Heart right ventricle (tissue), 16 donors: ENCODE measurements at places on chromosomes 16 and 17. TPM values are rescaled to one million over a fixed set of nuclear protein-coding genes. Genes with fewer than 3 reads are reported as not detected.
A peak's percentile ranks its signal among the peaks of the same experiment; 100 is the strongest.

DNA sequence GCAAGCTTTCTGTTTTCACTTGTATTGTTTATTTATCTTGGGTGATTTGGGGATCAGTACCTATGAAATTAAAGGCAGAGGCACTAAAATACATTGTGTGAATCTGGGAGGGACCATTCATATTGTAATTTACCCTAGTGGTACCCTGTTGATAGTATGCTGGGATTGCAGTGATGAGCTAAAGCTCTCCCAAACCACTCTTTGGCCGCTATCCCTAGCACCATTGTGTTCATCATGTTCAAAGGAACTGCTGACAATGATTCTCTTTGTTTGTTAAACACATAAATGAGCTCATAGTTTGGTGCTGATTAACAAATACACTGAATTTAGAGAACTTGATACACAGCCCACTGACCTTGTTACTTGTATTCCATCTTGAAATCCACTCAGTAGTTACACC is 1469.8 kb downstream of the CDH11 start:
- H3K4me3 ChIP-seq: no peak overlapping the region
- H3K27me3 ChIP-seq: no peaks in the 10 kb centered on the region
- H3K36me3 ChIP-seq: no peaks in the 10 kb centered on the region
- DNase-seq: no peak
- no peaks in the 10 kb centered on the region for H3K4me1 ChIP-seq

GRCh38 chr17:42153919-42154742 is 658 bp downstream of the RAB5C start:
- peak overlapping the region; percentile 97 for H3K27ac ChIP-seq
- peak overlapping the region; percentile 84 for H3K4me3 ChIP-seq
- no peak for DNase-seq
- peaks cover 46% of the 10 kb centered on the region for H3K4me1 ChIP-seq

DNA sequence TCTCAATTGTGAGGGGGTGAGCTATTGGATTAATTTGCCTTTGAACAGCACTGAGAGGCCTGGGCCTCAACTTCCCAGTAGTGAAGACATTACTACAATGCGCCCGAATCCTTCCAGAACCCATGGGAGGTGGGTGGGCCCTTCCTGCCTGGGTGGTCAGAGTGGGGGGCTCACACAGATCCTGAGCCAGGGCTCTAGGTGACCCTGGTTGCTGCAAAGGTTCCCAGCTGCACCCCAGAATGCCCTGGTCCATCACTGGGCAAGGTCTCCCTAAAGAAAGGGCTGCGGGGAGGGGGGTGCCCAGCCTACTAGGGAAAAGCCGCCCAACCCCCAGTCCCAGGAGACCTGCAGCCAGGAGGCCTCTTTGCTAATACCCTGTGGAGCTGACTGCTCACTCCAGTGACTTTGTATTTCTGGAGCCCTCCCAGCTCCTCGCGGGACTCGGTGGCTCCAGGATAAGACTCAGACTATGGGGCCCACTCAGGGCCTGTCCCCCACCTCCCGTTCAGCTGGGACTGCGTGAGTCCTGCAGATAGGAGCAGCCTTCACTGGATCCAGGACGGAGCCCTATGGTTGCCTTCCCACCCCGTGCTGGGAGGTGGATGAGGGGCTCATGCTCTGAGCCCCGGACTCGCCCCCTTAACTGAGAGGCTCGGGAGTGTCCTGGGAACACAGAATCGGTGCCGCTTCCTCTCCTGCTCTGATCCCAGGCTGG is 40.2 kb downstream of the SLC7A5 start:
- no peaks in the 10 kb centered on the region for H3K27me3 ChIP-seq
- H3K4me3 ChIP-seq: no peak overlapping the region
- H3K36me3 ChIP-seq: no peaks in the 10 kb centered on the region

DNA sequence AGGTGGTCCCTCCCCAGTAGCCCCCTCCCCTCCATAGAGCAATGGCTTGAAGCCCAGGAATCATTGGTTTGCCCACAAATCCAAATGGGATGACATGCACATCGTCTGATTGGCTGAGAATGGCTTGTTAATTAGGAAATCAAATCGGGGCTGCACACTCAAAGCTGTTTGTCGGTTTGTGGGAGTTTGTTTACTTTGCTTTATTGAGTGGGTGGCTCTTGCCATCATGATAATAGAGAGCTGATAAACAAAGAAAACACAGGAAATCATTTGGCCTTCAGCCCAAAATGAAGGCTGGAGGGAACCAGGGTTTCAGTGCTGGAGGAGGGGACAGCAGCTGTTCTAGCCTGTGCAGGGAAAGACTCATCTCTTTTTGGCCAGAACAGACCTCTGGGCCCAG is 316.3 kb downstream of the CBLN1 start:
- no peaks in the 10 kb centered on the region for H3K36me3 ChIP-seq
- H3K27me3 ChIP-seq: no peaks in the 10 kb centered on the region
- no peak overlapping the region for H3K27ac ChIP-seq
- H3K4me1 ChIP-seq: no peaks in the 10 kb centered on the region
- DNase-seq: no peak

DNA sequence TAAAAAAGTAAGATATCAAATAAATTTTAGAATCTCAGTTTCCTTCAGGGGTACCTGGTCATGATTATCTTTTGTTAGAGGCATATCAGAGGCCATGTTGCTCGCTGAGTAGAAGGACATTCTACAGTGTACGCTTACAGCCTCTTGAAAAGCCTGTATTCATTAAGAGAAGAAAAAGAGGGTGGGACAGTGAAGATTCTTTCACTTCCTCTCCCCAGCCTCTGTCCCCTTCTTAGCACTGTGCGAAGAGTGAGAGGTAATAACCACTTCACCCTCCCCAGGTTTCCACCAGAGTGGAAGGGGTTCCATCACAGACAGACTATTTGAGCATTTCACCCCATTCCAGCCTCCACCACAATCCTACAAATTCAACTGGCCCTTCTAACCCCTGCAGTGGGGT is 4.8 kb upstream of the LPO start:
- H3K4me1 ChIP-seq: no peaks in the 10 kb centered on the region
- no peak for DNase-seq
- no peak overlapping the region for H3K4me3 ChIP-seq
- H3K27me3 ChIP-seq: peaks cover 58% of the 10 kb centered on the region

GRCh38 chr16:69328854-69329316 is 1.5 kb downstream of the PDF start:
- no peak overlapping the region for H3K4me3 ChIP-seq
- DNase-seq: no peak
- no peak overlapping the region for H3K27ac ChIP-seq
- H3K4me1 ChIP-seq: peaks cover 48% of the 10 kb centered on the region

TNP2 gene
- not detected for total RNA-seq

SOCS7 gene
- total RNA-seq: 15.8 TPM

SLFN12L gene
- 0.75 TPM for total RNA-seq

DNA sequence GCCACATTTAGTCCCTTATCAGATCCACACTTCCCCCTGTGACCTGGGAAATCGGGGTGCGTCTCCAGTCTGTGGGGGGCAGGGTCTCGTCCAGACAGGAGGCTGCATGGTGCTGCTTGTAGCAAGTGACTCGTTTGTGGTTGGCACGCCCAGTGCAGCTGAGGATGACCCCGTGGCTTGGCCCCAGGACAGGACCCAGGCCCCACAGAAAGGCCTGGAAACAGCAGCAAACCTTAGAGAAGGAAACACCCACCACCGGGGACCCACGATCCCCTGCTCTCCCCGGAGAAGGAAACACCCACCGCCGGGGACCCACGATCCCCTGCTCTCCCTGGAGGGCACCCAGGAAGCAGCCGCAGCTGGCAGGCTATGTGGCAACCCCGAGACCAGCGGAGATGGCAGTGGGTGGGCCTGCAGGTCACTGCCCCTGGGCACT is 8.2 kb upstream of the C16orf95 start:
- peaks cover 34% of the 10 kb centered on the region for H3K36me3 ChIP-seq
- no peaks in the 10 kb centered on the region for H3K27me3 ChIP-seq
- peaks cover 5% of the 10 kb centered on the region for H3K4me1 ChIP-seq
- DNase-seq: no peak

QRICH2 gene
- total RNA-seq: 0.98 TPM

DNA sequence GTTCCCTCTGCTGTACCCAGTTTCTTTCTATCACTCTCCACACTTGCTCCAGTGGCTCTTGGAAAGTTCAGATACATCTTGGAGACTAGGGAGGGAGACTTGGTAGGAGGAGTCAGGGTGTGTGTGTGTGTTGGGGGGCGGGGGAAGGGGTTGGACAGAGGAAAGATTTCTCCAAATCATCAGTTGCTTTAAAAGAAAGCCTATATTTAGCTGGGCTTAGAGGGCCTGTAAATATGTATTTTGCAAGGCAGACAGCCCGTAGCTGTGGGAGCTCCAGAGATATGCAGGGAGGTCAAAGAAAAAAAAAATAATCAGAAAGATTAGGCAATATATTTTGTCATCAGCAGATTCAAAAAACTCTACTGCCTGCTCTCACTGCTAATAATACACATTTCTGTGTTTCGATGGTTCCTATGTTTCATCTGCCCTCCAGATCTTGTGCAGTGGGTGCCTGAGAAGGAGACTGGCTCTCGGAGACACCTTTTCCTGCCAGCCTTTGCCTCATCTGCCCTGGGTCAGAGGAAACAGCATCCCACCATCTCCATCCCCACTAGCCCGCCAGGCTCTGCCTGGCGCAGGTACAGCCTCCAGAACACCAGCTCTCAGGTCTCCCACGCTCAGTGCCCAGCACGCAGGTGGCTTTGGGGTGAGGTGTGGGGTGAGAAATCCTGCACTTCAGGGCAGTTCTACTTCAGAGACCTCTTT is 4.8 kb upstream of the PPP1R9B start:
- peaks cover 39% of the 10 kb centered on the region for H3K4me1 ChIP-seq
- H3K27me3 ChIP-seq: no peaks in the 10 kb centered on the region
- H3K27ac ChIP-seq: peak overlapping the region; percentile 49
- H3K36me3 ChIP-seq: no peaks in the 10 kb centered on the region
- peak; percentile 16 for DNase-seq
- no peak overlapping the region for H3K4me3 ChIP-seq

GRCh38 chr17:17842111-17842876 is 5.5 kb upstream of the SREBF1 start:
- H3K4me3 ChIP-seq: no peak overlapping the region
- H3K36me3 ChIP-seq: peaks cover 14% of the 10 kb centered on the region
- no peak for DNase-seq
- H3K4me1 ChIP-seq: peaks cover 59% of the 10 kb centered on the region
- no peaks in the 10 kb centered on the region for H3K27me3 ChIP-seq

AGRP gene
- not detected for total RNA-seq

DNA sequence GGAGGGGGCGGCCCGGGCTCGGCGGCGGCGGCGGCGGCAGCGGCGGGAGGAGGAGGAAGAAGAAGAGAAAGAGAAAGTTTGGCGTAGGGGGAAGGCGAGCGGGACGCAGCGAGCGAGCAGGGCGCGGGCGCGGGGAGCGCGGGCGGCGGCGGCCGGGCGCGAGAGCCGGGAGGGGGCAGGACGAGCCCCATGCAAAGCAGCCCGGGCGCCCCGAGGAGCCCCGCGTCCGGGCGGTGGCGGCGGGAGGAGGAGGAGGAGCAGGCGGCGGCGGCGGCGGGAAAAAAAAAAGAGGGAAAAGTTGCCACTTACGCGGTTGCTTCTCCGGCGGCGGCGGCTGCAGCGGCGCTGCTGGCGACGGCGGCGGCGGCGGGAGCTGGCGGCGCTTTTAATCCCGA is 10.3 kb upstream of the ZFHX3 start:
- no peak for DNase-seq
- H3K36me3 ChIP-seq: no peaks in the 10 kb centered on the region
- peaks cover 9% of the 10 kb centered on the region for H3K27me3 ChIP-seq
- peak overlapping the region; percentile 74 for H3K4me3 ChIP-seq
- H3K4me1 ChIP-seq: peaks cover 44% of the 10 kb centered on the region

OTOP3 gene
- not detected for total RNA-seq

GRCh38 chr17:9715503-9716016 is 70.2 kb downstream of the USP43 start:
- H3K27me3 ChIP-seq: peaks cover 6% of the 10 kb centered on the region
- no peak overlapping the region for H3K27ac ChIP-seq
- DNase-seq: no peak
- no peaks in the 10 kb centered on the region for H3K36me3 ChIP-seq

CTRB1 gene
- total RNA-seq: not detected

GRCh38 chr16:30110661-30111060 is 2.7 kb downstream of the GDPD3 start:
- H3K27me3 ChIP-seq: no peaks in the 10 kb centered on the region
- no peaks in the 10 kb centered on the region for H3K36me3 ChIP-seq
- H3K4me1 ChIP-seq: peaks cover 5% of the 10 kb centered on the region
- H3K4me3 ChIP-seq: no peak overlapping the region
- no peak for DNase-seq

PLCG2 gene
- total RNA-seq: 5.0 TPM

PIPOX gene
- 0.87 TPM for total RNA-seq

DNA sequence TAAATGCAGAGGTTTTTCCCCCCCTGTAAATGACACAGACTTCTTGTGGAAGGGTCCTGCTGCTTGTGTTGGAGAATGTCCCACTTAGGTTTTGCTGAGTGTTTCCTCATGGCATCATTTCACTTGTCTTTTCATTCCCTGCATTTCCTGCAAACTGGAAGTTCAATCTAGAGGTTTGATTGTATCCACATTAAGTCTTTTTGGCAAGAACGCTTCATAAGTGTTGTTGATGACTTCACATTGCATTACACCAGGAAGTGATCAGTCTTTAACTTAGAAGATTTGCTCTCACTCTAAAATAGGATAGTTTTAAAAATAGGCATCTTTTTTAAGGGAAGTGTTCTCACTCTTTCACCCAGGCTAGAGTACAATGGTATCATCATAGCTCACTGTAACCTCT is 67.2 kb downstream of the RPTOR start:
- H3K27ac ChIP-seq: no peak overlapping the region
- H3K27me3 ChIP-seq: no peaks in the 10 kb centered on the region
- no peaks in the 10 kb centered on the region for H3K36me3 ChIP-seq
- no peak for DNase-seq

GRCh38 chr16:14486520-14487303 is 143.3 kb downstream of the PARN start:
- H3K4me1 ChIP-seq: peaks cover 55% of the 10 kb centered on the region
- H3K36me3 ChIP-seq: no peaks in the 10 kb centered on the region
- peak overlapping the region; percentile 82 for H3K27ac ChIP-seq
- DNase-seq: peak; percentile 53
- H3K27me3 ChIP-seq: no peaks in the 10 kb centered on the region
- H3K4me3 ChIP-seq: peak overlapping the region; percentile 32

ZNF23 gene
- 4.7 TPM for total RNA-seq

DNA sequence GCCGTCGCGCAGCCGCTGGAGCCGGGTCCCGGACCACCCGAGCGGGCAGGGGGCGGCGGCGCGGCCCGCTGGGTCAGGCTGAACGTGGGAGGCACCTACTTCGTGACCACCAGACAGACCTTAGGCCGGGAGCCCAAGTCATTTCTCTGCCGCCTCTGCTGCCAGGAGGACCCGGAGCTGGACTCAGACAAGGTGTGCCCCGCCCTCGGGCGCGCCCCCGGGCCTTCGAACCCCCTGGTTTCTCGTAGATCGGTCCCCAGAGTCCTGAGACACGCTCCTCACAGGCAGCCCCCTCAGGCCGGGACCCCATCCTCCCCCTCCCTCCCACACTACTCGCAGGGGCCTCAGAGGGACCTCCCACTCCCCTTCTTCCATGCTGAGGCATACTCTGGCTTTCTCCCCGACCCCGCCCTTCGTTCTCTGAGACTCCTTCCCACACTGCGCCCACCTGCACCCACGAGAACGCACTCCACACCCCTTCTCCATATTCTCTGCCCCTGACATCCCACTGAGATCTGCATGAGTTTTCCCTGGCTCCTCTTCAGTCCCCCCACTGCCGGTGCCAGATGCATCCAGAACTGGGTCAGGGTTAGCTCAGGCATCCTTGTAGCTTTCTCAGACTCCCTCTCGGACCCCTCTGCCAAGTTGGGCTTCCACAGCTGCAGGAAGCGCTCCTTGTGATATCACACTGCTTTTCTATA is 523 bp downstream of the KCTD2 start:
- peak overlapping the region; percentile 98 for H3K27ac ChIP-seq
- H3K4me3 ChIP-seq: peak overlapping the region; percentile 94
- peaks cover 36% of the 10 kb centered on the region for H3K36me3 ChIP-seq
- H3K27me3 ChIP-seq: no peaks in the 10 kb centered on the region
